ENCODE measurements at places on chromosomes 6 and 20.

DNA sequence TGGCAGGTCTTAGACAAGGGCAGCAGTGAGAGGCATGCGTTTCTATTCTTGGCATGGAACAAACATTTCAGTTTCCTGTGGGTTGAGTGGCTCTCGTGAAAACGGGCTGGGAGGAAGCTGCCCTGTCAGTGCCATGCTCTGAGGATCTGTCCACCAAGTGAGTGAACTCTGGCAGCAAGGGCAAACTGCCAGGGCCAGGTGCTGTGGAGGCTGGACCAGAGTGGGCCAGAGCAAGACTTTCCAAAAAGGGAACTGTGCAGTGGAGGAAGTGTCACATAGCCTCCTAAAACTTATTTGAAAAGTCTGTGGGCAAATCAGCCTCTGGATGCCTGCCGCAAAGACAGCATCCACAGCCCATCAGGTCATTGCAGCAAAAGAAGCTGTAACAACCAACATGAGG lies 44.2 kb upstream of the TAB2 start:
- DNase-seq, result no peak

GRCh38 chr6:2966347-2966746 lies 5.0 kb downstream of the SERPINB6 start:
- DNase-seq, result no peak

GRCh38 chr6:157787080-157787479 lies 36.0 kb upstream of the SNX9 start:
- no peak for DNase-seq

DNA sequence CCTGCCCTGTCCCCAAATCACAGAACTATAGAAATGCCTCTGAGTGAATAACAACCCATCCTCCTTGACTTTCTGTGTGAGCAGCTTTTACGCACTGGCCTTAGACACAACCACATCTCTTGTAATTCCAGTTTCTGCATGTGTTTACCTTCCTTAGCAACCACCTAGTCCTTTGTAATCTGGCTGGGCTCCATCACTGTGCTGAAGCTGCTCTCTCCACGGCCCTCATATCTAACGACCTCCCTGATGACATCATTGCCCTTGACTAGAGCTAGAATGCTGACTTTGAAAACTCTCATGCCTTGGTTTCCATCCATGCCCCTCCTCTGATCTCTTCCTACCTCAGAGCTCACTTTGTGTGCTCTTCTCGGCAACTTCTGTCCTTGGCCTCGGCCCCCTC lies 30.5 kb upstream of the GLP1R start:
- DNase-seq, result no peak

- DNase-seq, result no peak
Observed at GRCh38 chr6:150081702-150082101, 12.8 kb upstream of the ULBP3 start.

DNA sequence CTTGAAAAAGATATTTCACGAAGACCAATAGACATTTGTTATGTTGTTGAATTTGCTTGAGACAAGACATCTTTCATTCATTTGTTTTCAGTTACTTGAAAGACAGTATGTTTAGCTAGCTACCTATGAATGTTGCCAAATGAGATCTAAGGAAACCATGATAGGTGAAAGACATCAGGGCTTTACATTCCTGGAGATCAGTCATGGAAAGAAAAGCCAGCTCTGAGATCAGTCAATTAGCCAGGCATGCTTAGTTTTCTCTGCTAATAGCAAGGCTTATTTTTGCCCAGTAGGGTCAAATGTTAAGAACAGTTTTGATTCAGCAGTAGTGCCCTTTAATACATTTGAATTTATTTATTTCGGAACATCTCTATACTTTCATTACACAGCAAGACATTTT lies 116.5 kb upstream of the EDN1 start:
- DNase-seq, result no peak

DNA sequence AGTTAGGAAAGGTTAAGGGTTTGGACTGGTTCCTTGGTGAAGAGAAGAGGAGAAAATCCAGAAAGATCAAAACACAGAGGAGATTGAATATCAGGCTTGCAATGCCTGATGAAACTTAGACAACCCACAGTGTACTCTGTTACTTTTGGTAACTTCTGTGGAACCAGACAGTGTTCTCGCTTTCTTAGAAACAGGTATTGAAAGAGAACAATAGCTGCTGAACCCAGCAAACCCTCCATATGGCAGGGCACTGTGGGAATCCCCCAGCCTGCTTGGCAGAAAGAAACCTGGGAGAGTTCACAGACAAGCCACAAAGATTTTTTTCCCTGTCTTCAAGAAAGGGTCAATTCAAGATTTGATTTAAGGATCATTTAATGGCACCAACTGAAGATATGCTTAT lies 342.8 kb downstream of the FOXA2 start:
- DNase-seq, result no peak

DNA sequence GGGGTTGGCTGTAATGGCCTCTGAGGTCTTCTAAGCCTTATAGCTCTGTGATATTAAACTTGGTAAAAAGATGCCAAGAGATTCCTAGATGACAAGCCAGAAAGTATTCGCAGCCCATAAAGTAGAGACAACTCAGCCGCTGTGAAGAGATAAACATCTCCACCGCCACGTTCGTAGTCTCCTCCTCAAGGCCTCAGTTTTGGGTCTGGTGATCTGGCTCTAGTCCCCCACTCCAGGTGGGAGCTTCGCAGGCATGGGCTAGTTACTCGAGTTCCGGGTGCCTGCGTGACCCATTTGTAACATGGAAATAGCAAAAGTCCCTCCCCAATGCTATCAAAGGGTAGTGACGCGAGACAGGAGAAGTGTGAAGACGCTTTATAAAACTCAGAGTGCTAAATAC lies 28.3 kb upstream of the AFDN start:
- DNase-seq, result no peak

GRCh38 chr6:137659871-137660270 lies 165.7 kb upstream of the OLIG3 start:
- DNase-seq, result no peak

- DNase-seq, result no peak
Observed at GRCh38 chr20:32495217-32495565, 89.9 kb downstream of the NOL4L start.

DNA sequence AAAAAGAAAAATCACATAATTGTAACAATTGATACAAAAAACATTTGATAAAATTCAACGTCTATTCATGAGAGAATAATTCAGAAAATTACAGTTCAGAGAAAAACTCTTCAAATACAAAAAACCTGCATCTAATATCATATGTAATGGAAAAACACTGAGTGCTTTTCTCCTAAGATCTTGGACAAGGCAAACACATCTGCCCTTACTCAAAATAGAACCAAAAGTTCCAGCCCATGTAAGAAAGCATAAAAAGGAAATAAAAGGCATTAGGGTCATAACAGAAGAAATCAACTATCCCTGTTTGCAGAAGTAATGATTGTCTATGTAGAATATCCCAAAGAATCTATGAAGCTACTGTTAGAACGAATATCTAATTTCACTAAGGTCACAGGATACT lies 721.4 kb downstream of the RFPL4B start:
- no peak for DNase-seq

DNA sequence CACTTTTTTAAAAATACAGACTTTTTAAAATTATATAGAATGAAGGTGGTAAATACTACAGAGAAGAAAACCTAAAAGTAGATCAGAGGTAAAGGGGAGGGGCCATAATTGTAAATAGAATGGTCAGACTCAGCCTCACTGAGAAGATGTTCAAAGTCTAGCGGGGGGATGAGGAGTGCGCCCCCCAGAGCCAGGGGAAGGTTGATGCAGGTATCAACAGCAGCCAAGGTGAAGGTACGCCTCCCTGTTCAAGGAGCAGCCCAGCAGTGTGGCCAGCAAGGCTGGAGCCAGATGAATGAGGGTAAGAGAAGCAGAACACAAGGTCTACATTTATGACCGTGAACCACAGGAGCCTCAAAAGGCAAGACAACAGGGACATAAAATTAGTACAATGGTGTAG lies 204.1 kb downstream of the PTPRT start:
- DNase-seq, result no peak
